ENCODE measurements at places on chromosomes 6 and 20.

GRCh38 chr6:90375681-90376439 is 79.2 kb upstream of the BACH2 start:
- DNase-seq = peak; percentile 53

GRCh38 chr20:49593466-49594142 is 25.7 kb upstream of the PTGIS start:
- DNase-seq = no peak

GRCh38 chr6:20715135-20715806 is 181.0 kb downstream of the CDKAL1 start:
- DNase-seq = no peak

DNA sequence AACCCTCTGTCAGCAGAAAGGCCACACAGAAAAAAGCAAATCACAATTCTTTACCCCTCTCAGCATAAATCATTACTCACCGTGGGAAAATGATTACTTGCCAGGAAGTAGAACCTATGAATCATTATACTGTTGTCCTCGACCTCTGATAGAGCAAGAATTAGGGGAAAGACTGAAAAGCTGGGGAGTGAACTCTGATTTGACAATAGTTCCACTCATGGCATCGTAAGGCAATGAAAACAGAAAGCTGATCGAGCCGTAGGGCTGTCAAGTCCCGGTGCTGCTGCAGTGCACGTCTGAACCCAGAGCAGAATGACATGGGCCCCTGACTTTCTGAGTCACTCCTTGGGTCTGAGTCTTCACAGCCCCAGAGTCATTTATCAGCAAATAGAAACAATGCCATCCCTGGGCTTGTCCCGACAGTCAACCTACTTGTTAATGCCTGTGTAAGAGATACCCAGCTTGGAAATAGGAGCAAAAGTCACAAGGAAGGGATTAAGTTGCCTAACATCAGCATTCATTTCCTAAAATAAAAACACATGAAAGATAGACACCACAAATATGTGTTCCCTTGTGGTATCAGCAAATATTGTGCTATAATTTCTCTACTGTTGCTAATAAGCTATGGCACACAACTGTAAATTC is 224.8 kb upstream of the MARCKS start:
- DNase-seq = no peak

GRCh38 chr20:4170621-4171537 is 155.5 kb upstream of the RNF24 start:
- DNase-seq = no peak

GRCh38 chr6:108737594-108738546 is 110.4 kb upstream of the ARMC2 start:
- DNase-seq = no peak

DNA sequence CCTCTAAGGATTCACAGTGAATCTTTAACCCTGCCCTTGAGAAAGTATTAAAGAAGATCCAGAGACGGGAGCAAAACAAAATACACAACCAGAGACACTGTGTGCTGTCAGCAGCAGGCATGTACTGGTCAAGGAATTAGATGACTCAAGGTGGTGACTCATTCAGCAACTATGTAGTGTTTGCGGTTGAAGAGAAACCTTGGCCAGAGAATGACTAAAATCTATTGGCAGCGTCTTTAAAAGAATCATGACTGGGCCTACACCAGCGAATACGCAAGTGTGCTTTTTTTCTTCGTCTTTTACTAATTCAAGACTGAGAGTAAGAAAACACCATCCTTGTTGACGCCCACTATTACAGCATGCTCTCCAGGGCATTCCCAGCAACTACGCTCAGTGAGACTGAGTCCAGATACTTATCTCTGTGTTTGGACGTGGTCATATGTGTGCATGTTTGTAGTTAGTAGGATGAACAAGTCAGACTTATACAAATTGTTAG is 72.4 kb upstream of the BACH2 start:
- DNase-seq = no peak

DNA sequence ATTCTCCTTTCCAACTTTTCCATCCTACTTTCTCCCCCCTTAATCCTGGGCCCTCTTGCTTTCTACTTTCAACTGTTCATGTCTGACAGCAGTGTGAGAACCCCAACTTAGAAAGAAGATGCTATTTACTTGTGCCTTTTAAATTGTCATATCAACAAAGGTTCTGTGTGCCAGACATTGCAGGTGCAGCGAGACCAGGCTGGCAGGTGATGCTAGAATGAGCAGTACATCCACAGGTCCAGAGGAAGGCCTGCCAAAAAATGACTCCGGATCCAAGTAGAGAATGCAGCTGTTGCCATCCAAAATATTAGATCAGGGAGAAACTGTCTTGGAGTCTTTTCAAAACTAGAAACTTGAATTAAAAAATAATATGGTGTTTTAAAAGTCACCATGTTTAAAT is 510.5 kb downstream of the LMBRD1 start:
- DNase-seq = no peak

DNA sequence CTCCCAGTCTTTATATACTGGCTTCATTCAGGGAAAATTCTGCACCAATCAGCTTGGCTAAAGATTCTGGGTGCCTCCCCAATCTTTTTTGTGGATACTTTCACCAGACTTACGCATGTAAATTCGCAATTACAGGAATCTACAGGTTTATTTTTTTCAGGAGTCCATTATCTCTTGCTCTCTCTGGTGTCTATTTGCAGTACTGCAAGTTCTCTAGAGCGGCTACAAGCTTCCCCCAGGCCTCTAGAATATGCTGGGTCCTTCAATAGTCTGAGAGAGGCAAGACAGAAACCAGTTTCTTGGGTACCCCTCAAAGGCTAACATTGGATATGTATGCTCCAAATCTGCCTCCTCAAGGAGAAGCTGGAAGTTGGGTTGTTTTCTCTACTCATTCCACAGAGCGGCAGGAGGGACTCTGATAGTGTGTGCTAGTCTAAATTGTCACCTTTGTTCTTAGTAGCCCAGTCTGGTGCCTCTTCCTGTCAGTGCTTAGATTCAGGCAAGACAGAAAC is 58.5 kb downstream of the SUN5 start:
- DNase-seq = no peak

- no peak for DNase-seq
These were observed 20.2 kb downstream of the MAP3K4 start for GRCh38 chr6:161011492-161012480.

DNA sequence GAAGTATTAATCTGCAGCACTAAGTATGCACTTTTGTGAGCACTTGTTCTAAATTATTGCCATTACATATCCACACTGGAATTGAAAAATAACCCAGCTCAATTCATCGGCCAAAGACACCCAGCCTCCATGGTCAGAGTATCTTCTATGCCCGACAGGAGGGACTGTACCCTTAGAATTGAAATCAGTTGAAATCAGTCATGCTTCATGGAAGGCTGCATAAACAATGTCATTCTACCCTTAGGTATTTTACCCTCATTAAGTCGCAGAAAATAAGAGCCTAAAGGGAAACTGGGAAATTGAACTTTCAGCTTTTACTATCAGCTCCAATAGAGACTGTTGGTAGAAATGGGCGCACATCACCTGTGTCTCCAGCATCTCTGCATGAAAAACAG is 2.9 kb upstream of the RAMACL start:
- no peak for DNase-seq

GRCh38 chr6:50025258-50025657 is 3.5 kb upstream of the DEFB110 start:
- DNase-seq = no peak

DNA sequence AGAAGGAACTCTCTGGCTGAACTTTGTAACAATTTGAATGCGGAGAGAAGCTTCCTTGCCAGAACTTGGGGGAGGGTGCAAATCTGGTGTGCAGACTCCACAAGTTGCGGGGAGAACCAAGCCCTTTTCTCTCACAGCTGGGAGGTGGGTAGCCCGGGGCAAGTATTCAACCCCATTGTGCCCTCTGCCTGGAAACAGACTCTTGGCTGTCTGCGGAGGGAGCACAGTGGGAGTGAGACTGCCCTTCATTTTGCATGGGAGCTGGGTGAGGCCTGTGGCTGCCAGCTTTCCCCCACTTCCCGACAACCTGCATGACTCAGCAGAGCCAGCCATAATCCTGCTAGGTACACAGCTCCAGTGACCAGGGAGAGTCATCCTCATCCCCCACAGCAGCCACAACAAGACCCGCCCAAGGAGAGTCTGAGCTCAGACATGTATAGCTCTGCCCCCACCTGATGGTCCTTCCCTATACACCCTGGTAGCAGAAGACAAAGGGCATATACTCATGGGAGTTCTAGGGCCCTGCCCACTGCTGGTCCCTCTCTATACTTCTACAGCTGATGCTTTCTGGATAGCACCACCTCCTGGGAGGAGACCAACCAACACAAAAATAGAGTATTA is 29.4 kb upstream of the TPD52L1 start:
- no peak for DNase-seq

DNA sequence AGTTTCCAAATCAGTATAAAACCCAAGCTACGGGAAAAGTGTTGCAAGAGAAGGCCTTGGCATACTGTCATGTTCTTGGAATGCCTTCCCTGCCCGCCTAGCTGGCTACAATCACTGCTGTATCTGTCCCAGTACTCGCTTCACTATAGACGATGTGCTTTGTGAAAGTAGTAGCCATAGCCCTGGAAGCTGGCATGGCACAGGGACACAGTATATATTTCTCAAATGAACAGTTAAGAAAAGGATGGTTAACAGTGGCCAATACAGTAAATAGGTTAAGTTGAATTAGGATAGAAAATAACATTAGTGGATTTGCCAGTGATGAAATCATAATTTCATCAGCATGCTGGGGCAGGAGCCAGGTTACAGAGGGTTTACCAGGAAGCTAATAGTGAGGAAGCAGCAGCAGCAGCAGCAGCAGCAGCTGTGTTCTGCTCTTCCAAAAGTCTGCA is 499.3 kb downstream of the CDKAL1 start:
- no peak for DNase-seq

GRCh38 chr20:36854348-36855240 is 21.3 kb upstream of the TLDC2 start:
- no peak for DNase-seq

GRCh38 chr20:38658879-38659596 is 57.4 kb downstream of the ARHGAP40 start:
- no peak for DNase-seq

All from left renal pelvis (tissue), 4 donors.